ENCODE measurements at places on chromosomes 6 and 20.

DNA sequence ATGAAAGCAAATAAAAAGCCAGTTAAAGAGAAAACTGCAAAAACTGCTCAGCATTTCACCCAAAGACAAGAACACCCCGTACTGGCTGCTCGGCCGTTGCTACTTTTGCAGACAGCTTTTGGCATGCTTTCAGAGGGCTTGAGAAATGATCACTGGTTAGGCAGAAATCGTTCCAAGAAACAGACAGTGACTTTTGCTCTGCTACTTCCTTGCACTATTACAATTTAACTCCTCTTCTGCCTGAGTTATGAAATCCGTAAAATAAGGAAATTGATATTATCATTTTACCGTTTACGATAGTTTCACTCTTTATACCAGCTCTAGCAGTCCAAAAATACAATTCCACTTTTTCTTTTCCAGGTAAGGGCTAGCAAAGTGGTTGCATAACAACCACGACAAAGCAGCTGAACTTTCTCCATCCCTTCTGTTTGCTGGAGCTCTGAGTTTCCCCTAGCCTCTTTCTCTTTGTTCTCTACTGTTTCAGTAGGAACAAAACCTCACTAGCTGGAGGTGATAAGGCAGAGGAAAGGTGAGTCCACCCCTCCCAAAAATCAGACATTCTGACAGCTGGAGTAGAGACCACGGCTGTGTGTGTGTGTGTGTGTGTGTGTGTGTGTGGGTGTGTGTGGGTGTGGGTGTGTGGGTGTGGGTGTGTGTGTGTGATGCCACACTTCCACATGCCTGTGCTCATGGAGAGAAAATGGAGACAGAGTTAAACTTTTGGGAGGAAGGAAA is 191.8 kb upstream of the RREB1 start:
- DNase-seq: peak; percentile 62

GRCh38 chr6:38593998-38594665 is 45.6 kb downstream of the BTBD9 start:
- DNase-seq: no peak

DNA sequence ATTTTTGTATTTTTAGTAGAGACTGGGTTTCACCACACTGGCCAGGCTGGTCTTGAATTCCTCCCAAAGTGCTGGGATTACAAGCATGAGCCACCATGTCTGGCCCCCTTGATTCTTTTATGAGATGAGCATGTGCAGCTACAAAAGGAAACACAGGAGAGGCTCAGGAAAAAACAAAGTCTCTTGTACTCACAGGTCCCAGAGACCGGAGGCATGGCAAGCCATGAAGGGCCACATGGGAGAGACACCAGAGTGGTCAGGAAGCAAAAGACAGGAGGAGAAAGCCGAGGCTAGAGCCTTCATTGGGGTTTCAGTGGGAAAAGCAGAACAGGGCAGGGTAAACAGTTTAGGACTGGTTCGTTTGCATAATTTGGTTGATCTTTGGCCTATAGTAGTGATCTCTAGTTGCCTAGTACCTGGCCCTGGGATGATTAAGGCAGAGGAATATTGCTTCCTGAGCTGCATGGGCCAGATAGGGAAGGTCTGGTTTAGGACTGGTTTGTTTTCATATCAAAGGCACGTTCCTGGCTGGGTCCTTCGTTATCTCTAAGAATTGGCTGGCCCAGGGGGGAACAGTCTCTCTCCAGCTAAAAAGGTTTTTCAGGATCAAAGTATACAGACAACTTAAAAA is 48.2 kb upstream of the PRND start:
- DNase-seq: no peak

- peak; percentile 22 for DNase-seq
These were observed 16.2 kb downstream of the BNIP5 start for GRCh38 chr6:36320475-36320874.

DNA sequence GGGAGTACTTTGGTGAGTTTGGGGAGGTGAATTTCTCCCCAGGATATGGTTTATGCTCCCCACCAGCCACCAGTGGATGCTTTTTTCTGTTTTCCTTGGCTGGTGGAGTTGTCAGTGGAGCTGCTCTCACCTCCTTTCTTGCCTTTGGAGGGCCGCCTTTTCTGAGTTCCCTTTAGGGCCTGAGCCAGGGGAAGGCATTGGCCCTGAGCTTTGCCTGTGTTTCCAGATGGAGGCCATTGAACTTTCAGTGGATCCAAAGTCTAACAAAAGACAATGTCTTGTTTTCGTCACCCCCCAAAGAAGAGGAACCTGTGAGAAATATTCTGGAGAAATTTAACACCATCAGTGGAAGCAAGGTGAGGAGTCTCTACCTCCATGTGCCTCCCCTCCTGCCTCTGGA is 4.4 kb upstream of the TMEM14A start:
- no peak for DNase-seq
